ENCODE measurements at places on chromosomes 1 and 21. TPM values are rescaled to one million over a fixed set of nuclear protein-coding genes. Genes with fewer than 3 reads are reported as not detected.

DNA sequence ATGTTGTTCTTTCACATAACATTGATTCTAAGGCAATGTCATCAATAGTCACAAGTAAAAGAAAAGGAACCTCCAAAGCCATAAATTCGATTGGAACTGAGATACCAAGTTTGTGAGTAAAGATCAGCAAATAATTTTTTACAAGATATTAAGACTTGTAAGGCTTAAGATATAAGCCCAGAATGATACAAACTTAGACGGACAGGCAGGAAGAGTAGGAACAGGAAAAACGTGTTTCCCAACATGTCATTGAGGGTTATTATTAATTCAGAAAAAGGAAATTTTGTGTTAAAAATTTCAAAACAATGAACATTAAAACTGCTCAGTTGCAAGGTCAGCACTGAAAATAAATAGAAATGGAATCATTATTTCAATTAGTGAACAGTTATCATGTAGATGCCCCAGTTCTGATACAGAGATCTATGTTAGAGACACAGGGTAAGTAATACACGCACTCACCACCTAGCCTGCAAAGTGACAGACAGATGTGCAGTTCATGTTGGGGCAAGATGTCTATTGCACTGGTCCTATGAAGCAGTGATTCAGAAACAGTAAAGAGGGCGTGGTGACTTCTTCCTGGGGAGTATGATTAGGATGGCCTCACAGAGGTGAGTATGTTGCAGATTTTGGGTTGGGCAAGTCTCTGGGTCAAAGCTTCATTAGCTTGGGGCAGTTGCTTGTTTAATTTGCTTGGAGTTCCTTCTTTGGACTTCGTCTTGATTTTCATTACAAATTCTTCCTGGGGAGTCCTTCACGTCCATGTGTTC is 284.4 kb downstream of the SETD4 start:
- H3K36me3 ChIP-seq: no peaks in the 10 kb centered on the region
- no peaks in the 10 kb centered on the region for H3K4me1 ChIP-seq
- no peak overlapping the region for H3K27ac ChIP-seq
- no peak for DNase-seq
- H3K4me3 ChIP-seq: no peak overlapping the region

GRCh38 chr1:79472067-79472656 is 465.6 kb upstream of the ADGRL4 start:
- H3K27ac ChIP-seq: no peak overlapping the region
- DNase-seq: no peak
- no peak overlapping the region for H3K4me3 ChIP-seq
- H3K4me1 ChIP-seq: no peaks in the 10 kb centered on the region
- no peaks in the 10 kb centered on the region for H3K27me3 ChIP-seq

DNA sequence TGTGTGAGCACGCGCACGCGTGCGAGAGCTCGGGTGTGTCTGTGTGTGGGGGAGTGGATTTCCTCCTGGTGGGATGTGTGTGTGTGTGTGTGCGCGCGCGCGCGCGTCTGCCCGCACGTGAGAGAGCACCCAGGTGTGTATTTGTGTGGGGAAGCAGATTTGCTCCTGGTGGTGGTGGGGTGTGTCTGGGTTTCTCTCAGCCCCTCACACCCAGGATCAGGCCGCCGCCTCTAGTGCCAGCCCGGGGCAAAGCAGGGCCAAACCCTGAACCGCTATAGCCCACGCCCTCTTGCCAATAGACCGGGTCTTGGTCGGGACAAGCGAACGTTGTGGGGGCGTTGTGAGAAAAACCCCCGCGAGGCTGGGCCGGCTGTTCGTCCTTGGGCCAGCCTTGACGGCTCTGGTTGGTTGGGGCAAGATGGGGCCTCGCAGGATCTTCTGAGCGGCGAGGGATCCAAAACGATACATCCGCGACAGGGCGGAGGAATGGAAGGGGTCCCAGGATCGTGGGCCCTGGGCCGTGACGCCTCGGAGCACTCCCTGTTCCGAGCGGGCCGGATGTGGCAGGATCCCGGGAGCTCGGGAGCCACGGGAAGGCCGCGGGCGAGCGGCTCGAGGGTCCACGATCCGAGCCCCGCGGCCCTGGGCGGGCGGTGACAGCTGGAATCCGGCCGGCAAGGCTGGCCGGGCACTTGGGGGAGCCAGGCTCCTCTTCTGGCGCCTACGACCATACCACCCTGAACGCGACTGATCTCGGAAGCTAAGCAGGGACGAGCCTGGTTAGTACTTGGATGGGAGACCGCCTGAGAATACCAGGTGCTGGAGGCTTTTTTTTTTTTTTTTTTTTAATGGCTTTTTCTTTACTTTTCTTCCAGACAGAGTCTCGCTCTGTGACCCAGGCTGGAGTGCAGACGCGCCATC is 68.2 kb downstream of the RNF187 start:
- H3K36me3 ChIP-seq: no peaks in the 10 kb centered on the region
- peaks cover 3% of the 10 kb centered on the region for H3K27me3 ChIP-seq
- H3K4me3 ChIP-seq: no peak overlapping the region
- peak; percentile 30 for DNase-seq
- H3K27ac ChIP-seq: no peak overlapping the region
- no peaks in the 10 kb centered on the region for H3K4me1 ChIP-seq

Gene LRRIQ3
- total RNA-seq: 1.4 TPM

Gene CD1E
- not detected for total RNA-seq

Measured in B cell (primary cell).